ENCODE measurements at places on chromosomes 2 and 18.

DNA sequence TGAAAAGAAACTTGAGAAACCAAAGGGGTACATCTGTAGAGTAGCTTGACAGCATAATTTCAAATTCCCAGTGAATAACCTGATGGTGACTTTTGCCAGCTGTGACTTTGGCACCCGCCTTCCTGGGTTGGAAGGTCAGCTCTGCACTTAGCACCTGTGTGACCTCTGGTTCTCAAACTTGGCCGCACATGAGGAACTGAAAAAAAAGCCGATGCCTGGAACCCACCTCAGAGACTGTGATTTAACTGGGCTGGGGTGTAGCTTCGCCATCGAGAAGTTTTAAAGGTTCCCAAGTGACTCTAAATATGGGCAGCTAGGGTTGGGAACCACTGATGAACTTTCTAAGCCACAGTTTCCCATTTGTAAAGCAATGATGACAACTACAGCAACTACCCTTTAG, 6.5 kb downstream of the EFEMP1 start:
- DNase-seq = peak; percentile 28

DNA sequence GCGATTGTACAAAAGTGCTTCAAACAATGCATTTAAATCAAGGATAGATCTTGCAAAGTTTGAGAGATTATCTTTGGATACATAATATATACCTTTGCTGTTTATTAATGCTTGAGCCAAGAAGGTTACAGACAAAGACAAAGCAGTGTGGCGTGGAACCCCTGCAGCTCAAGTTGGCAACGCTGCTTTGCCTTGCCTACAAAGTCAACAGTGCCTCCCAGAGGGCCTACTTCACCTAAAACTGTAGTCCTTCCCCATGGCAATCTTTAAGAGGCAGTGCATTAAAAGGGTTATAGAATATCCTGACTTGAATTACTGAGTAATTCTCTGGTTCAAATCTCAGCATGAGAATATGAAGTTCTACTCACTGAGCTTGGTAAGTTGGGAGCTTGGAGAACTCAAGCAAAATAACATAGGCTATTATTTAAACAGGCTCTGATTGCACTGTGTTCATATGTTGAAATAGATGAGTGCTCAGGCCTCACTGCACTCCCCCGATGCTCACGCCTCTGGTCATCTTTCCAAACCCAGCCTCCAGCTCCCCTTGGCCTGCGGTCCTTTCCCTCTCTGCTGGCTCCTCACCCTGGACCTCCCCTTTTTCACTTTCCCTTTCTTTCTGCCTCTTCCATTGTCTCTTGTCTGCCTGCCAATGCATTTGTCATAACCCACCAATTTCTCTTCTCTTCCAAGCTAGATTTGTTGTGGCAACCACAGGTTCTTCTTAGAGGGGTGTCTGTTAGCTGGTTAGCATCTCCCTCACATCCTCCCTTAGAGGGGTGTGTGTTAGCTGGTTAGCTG, 96.5 kb downstream of the MYT1L start:
- DNase-seq = no peak

DNA sequence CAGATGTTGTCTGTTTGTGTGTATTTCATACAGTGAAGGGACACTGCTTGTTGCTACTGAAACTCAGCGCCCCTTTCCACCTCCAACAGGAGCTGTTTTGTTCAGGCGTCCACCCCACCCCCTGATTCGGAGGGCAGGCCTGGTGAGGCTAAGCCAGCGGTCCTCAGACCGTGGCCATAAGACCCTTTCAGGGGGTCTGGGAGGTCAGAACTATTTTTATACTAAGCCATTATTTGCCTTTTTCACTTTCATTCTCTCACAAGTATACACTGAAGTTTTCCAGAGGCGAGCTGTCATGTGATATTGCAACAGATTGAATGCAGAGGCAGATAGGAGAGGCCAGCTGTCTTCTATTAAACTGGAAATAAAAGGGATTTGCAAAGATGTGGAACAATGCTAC, 39.7 kb upstream of the IGFBP5 start:
- no peak for DNase-seq

- DNase-seq = no peak
These were observed 20.9 kb downstream of the MARCHF4 start for GRCh38 chr2:216351172-216351925.

DNA sequence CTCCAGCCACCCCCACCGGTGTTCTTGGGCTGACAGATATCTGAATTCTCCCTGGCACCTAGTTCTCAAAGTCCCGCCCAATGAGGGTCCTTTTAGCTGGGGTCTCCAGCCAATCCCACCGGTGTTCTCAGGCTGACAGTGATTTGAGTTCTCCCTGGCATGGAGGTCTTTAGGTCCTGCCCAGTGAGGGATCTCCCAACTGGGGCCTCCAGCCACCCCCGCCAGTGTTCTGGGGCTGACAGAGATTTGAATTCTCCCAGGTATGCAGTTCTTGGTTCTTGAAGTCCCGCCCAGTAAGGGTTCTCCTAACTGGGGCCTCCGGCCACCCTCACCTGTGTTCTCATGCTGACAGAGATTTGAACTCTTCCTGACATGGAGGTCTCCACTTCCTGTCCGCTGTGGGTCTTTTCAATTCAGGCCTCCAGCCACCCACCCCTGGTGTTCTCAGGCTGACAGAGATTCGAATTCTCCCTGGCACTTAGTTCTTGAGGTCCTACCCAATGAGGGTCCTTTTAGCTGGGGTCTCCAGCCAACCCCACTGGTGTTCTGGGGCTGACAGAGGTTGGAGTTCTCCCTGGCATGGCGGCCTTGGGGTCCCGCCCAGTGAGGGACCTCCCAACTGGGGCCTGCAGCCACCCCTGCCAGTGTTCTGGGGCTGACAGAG, 154.6 kb downstream of the ANKRD36 start:
- no peak for DNase-seq

DNA sequence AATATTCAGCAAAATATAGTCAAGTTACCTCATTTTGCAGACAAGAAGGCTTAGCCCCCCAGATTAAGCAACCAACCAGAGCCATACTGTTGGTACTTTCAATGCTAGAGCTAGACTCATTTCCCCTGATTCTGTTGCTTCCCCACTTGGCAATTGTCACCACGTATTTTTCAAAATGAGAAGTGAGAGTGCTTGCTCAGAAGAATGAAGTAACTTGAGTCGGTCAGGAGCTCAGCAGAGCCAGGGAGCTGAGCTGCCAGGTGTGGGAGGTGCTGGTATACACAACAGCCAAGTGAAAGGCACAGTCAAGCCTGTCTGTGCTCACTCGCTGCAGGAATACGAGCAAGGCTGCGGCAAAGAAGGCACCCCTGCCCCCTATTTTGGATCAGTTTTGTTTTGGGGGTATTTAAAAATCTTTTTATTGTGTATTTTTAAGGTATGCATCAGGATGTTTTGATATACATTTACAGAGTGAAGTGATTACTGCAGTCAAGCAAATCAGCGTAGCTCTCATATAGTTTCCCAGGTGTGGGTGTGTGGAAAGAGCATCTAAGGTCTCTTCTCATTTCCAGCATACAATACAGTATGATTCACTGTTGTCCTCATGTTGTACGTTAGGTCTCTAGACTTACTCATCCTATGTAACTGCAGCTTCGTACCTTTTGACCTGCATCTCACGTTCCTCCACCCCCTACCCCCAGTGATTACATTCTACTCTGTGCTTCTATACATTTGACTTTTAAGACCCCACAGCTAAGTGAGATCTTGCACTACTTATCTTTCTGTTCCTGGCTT, 62.4 kb downstream of the MRPS9 start:
- DNase-seq = peak; percentile 16
